ENCODE measurements at places on chromosomes 3 and 15.

- no peak for DNase-seq
These were observed 216.3 kb upstream of the ARPP21 start for GRCh38 chr3:35422836-35423601.

GRCh38 chr3:127495821-127496655, 94.5 kb downstream of the TPRA1 start:
- no peak for DNase-seq

DNA sequence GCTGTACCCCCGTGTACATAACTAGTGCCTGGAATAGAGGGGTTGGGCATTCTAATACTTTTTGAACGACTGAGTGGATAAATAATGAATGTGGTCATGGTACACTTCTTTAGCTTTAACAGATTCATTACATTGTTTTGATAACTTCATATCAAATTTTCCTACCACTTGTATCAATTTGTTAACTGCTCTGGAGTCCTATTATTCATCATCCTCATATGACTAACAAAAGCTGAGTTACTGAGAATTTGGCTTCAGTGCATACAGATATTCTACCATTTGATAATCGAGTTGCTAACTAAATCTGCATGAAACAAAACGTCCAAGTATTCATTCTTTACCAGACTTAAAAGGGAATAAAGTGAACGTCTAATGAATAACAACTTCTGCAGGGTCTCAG, 31.7 kb downstream of the FRMD5 start:
- no peak for DNase-seq

DNA sequence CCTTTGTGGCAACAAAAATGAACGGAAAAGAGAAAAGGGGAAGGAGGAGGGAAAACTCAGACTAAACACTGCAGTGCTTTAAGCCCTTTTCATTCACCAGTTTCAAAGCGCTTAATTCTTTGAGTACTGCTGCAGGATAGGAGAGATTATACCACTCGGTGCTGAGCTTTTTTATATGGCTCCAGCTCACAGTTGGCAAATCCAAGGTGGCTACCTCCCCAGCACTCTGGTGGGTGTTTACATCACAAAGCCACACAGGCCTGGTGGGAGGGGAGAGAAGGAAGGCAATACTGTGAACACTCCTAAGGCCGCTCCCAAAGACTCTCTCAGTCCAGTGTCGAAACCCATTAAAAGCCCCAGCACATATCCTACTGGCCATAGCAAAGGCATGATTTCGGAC, 191.4 kb downstream of the STT3B start:
- no peak for DNase-seq

GRCh38 chr3:42875325-42876151, at the start of gene CYP8B1:
CYP8B1 (minus strand) TSS chr3:42875879; CDS start chr3:42875816, 63 bp downstream.
- DNase-seq: no peak

DNA sequence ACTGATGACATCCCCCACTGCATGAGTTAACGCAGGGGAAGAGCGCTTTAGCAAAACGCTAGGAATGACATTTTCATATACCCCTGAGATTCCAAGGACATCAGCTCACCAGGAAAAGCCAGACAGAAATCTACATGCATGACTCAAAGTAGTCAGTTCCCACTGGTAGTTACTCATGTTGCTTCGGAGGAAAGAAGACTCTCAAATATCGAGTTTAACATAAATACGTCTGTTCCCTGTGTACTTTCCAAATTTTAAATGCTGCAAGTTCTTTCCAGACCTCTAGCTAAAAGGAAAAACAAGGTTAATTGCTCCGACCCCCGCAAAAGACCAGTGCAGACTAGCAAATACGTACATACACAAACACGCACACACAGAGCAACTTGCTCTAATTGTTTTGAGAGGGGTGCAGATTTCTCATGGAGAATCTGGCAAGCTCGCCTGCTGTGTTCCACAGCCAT, 115.4 kb upstream of the PRICKLE2 start:
- DNase-seq: no peak

GRCh38 chr15:79193103-79193502, 89.4 kb upstream of the ANKRD34C start:
- no peak for DNase-seq

DNA sequence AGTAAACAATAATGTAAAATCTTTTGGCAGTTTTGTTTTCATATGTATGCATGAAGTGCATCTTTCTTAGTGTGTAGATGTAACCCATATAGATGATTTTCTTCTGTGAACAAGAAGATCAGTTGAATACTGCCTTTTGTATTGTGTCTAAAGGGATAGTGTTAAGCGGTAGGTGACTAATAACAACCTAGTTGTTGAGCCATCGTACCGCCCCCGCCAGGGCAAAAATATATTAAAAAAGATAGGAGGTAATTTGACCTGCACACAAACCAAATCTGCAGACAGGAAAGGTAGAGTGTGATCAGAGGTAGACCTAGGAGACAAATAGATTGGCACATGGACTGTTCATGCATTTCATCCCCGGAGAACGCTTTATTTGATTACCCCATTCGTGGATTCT, 3.3 kb upstream of the GMNC start:
- DNase-seq: no peak

DNA sequence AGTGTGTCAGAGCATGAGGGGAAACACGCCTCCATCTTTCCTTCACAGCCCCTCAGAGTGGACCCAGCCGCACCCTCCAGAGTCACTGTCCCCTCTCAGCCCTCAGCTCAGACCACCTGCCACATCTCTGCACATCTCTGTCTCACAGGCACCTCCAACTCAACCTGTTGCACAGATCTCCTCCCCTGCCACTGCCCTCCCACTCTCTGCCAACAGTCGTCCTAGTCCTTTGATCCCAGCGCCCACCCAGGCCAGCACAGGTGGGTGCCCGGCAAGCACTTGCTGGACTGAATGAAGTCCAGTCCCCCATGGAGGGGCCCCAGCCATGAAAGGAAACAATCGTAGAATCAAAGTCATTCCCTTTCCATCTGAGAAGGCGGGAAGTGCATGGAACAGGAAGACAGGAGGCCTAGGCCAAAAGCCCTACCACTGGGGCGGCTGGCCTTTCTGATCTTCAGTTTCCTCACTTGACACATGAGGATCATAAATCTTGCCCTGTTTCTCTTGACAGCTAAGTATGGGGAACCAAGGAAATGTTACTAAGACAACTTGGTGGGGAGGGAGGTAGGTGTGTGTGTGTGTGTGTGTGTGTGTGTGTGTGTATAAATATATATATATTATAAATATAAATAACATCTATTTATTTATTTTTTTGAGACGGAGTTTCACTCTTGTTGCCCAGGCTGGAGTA, 28.1 kb downstream of the HCN4 start:
- no peak for DNase-seq

- DNase-seq: no peak
These were observed 282.5 kb upstream of the TRIM42 start for GRCh38 chr3:140395134-140396075.

DNA sequence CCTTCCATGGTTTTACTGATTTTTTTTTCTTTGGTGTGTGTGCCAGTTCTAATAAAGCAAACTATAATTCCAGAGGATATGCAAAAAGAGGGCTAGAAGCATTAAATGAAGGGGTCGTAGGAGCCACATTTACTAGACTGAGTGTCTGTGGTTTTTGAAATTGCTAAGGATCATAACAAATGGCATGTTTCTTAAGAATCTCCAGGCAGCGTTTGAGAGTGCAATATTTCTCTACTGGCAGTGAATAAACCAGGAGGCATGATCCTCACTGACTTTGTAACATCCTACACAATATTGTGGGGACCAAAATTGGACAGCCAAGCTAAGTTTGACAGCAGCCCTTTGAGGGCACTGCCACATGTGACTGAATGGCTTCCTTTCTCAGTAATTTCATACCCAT, 115.9 kb upstream of the CCNL1 start:
- no peak for DNase-seq

- no peak for DNase-seq
These were observed 212.8 kb upstream of the RORA start for GRCh38 chr15:61441891-61442290.

DNA sequence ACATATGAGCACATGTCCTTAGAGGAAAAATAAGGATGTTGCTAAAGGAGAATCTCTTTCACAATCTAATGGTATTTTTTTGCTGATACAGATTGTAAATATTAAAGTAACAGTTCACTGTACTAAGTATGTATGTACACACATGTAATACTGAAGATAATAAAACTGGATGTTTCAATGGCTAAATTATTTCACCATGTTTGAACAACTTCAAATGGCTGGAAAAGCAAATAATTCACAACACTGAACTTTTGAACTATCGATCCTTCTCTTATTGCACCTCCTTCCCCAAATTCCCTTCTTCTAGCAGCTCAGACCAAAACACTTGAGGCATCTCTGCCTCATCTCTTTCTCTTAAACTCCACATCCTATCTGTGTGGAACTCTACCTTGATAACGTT, 149.5 kb downstream of the EPHA3 start:
- no peak for DNase-seq

DNA sequence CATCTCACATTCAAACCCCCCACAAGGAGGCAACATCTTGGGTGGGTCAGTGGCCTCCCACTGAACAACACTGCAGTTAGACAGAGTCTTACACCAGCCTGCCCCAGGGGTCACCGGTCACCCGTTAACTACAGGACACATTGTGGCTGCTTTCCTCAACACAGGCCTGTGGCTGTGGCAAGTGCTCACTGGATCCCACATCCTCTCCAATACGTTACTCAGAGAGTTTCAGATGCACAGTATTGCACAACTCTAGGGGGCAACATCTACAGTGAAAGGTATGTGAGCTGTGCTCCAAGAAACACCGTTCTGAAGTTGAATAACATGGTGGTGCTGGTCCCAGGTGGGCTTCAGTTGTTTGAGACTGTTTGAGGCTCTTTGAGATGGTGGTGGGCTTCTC, 41.0 kb downstream of the CTDSPL start:
- DNase-seq: no peak

DNA sequence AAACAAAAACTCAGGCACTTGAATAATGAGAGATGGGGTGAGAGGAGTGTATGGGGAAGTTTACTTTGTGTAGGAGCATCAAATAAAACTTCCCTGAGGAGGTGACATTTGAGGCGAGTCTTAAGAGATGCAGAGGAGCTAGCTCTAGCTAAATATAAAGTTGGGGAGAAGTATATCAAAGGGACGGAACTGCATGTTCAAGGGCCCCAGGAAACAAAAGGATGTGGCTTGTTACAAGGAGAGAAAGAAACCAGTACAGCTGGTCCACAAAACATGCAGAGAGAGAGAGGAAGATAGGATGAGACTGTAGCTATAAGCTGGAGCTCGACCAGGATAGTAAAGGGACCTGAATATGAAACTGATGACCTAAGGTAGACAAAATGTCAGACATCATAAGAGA, 17.6 kb downstream of the FEZF2 start:
- DNase-seq: no peak

DNA sequence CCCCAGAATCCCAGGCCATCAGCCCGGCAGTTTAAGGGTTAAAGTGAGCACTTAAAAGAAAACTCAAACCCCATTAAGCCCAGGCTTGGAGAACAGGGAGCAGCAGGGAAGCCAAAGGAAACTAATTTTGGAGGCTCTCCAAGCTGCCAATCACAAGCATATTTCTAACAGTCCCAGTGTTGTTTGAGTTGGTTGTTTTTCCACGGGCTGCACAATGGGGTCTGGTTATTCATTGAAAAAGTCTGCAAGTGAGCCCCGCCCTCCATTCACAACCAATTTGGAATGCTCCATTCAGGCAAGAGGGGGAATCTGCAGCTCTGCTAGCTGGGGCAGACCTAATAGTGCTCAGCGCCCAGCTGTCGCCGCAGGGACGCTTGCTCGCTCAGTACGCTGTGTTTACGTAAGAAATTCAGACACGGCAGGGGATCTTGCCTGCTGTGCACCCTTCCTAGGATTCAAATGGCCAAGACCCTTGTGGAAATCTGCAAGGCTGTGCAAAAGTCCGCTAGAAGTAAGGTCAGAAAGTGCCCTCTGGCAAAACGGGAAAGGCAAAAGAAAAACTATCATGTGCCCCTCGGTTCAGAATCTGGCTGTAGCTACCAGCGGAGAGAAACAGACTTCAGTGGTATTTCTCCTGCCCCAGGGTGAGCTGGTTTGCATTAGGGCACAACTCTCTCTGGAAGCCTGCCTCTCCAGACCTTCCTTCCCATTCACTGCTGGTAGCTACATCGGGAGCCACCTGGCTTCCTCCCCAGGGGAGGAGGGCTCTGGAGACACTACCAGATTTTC, 11.0 kb downstream of the ETV5 start:
- DNase-seq: peak; percentile 99

- peak; percentile 90 for DNase-seq
These were observed 850.3 kb upstream of the CADM2 start for GRCh38 chr3:84108442-84108971.

DNA sequence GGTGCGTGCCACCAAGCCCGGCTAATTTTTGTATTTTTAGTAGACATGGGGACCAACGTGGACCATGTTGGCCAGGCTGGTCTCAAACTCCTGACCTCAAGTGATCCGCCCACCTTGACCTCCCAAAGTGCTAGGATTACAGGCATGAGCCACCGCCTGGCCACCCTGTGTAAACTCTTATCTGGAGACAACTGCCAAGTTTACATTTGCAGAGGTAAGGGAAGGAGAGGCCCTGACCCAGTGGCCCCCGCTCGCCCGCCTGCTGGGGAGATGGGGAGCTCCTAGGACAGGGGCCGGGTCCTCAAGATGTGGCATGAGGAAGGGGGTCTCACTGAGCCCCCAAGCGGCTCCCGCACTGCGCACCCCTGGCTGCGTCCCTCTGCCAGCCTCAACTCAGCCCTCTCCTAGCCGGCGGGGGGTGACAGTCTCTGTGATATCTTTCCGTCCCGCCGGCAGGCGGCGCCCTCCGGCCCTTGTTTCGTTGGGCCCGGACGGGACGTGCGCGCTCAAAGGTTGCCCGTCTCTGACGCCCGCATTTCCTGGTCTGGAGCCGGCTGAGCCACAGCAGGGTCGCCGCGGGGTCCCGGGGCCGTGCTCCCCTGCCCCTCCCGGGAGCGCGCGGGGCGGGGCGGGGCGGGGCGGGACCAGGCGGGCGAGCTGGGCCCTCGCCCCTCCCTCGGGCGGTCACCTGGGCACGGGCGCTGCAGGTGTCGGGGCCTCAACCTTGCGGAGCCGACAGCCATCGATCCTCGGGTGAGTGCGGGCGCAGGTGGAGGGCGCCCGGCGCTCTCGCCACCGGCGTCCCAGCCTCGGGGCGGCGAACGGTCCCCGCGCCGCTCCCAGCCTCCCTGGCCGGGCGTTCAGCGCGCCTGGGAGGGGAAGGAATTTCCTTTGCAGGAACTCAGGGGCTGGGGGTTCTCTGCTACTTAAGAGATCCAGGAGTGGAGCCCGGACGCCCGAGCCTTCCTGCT, at the start of gene GPR160:
Gene GPR160 (plus strand): TSS at position 533 of the 971 bp plus-strand sequence. CDS start 45,978 bp downstream, outside the sequence.
- DNase-seq: peak; percentile 12

All from pons (tissue), 1 donor.